ENCODE measurements at places on chromosomes 13 and 19. TPM values are rescaled to one million over a fixed set of nuclear protein-coding genes. Genes with fewer than 3 reads are reported as not detected.

The ZNF226 gene
- 29.3 TPM for total RNA-seq

The MCEMP1 gene
- not detected for total RNA-seq

The ZNF766 gene
- total RNA-seq: 14.0 TPM

The CGB8 gene
- total RNA-seq: 0.53 TPM

The BST2 gene
- total RNA-seq: 0.61 TPM

The GPR12 gene
- not detected for total RNA-seq

The PDX1 gene
- total RNA-seq: not detected

The PSPN gene
- 0.94 TPM for total RNA-seq

The ZNF284 gene
- 3.1 TPM for total RNA-seq

The MLLT1 gene
- total RNA-seq: 5.8 TPM

The TMPRSS9 gene
- not detected for total RNA-seq
